ENCODE measurements at places on chromosomes 2 and 18.

GRCh38 chr2:33307659-33308270, 168.7 kb upstream of the RASGRP3 start:
- DNase-seq, result no peak

GRCh38 chr18:23134780-23135549, at the start of gene CABLES1:
TSS of gene CABLES1 (plus strand) at chr18:23135485. CDS start at chr18:23135763, 278 bp downstream.
- no peak for DNase-seq

DNA sequence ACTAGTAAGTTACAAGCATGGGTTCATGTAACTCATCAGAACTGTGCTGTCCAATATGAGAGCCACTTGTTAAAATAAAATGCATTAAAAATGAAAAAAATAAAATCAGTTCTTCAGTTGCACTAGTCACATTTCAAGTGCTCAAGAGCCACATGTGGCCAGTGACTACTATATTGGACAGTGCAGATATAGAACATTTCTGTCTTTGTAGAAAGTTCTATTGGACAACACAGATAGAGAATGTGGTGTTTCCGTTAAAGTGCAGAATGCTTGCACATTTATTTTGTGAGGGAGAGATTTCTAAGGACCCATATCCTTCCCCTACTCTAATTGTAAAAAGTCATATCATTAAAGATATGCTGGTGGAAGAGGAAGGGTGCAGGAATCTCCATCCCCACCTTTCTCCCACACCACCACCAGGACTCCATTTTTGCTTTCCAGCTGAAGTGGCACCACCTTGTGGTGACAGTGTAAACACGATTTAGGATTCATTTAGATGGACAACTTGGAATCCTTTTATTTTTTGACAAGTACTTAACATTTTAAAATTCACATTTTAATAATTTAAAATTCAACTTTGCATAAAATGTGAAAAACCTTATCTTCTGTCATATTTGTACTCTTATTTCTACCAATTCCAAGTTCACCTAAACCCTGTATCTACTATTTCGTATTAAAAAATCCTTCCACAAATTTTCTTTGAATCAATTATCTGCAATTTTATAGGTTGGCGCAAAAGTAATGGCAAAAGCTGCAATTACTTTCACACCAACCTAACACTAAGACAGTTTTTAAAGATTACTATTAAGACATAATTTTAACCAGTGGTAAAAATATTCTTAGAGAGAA, 9.4 kb upstream of the CD302 start:
- DNase-seq, result no peak

DNA sequence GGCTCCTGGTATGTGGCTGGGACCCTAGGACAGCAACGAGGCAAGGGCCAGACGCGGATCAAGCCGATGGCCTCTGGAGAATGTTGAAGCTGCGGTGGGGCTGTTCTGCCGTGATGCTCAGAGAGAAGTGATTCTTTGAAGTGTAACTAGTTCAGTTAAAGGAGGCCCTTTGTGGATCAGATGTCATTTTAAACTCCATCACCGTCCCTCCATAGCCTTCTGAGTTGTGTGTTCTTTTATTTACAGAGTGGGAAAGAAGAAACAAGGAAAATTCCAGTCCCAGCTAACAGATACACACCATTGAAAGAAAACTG, 403 bp downstream of the PNO1 start:
- no peak for DNase-seq

- no peak for DNase-seq
Observed at GRCh38 chr18:46053368-46054095, 18.5 kb downstream of the PSTPIP2 start.

DNA sequence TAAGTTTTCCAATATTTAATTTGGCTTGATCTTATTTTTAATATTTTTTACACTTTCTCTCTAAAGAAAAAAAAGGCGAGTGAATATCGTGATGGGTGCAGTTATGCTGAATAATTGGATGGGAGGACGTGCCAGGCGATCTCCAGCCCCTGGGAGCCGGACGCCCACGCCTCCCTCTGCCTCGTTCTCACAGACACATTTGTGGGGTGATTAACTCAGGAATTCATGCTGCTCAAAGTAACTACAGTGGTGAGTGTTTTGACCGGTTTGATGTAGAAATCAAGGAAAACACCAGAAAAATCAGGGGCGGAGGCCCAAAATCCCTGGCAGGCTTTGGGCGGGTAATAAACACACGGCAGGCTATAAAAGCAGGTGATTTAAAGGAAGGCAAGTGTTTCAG, 736.8 kb upstream of the SALL3 start:
- DNase-seq, result no peak

DNA sequence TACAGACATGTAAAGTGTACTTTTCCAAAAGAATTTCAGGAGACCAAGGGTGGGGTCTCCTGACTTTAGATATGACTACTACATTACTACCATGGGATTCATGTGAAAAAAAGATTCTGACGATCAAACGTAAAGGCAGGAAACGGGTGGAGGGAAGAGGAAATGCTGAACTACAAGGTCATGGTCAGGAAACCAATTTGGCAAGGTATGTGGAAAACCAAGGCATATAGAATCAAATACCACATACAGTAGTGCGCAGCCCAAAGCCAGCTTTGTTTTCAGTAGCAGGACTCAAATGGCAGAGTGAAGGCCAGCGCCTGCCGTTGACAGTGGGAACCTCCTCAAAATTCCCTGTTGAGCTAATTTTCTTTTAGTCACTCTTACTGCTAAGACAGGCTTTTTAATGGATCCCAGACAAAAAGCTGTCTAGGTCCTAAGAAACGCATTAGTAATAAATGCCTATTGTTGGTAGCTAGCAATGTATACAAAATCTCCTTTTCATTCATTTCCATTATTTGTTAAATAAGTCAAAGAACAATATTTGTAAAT, 57.6 kb upstream of the SERTAD2 start:
- DNase-seq, result no peak

GRCh38 chr18:78406743-78407465, 572.7 kb upstream of the SALL3 start:
- DNase-seq, result no peak

- DNase-seq, result no peak
Observed at GRCh38 chr2:230327418-230328154, 593 bp downstream of the SP140L start.

- DNase-seq, result no peak
Observed at GRCh38 chr2:38301969-38302702, 74.9 kb downstream of the ATL2 start.

DNA sequence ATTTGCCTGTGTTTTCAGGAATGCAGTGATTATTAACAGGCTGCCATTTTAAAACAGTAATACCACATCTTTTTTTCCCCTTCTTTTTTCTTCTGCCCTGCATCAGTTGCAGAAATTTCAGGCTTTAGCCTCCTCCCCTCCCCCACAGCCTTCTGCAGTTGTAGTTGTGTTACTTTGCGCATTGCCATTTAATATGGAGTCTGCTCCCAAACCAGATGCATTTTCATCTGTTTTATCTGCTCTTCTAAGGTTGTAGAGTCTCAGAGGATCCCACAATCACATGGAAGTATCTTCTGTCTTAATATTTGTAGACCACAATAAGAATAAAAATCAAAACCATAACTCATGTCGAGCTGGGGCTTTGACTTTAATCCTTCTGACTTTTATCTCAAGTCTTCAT, 3.8 kb downstream of the ASXL3 start:
- DNase-seq, result no peak

- no peak for DNase-seq
Observed at GRCh38 chr2:117058366-117058765, 756.1 kb upstream of the DDX18 start.

DNA sequence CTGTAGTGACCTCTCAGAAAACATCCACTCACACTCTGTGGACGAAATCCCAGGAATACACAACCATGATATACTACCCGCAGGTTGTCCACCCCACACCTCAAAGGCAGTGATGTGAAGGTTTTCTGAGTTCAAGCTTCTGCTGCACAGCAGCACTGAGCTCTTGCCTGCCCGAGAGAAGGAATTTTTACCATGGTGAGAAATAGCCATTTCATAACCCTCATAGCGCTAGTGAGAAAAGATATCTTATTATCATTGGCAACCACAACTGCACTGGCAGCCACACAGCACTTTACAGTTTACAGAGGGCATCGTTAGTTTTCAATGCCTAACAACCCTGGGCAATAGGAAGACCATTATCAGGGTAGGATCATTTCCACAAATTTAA, 36.9 kb downstream of the NAPG start:
- DNase-seq, result no peak

GRCh38 chr18:50938912-50939311, 28.9 kb upstream of the ELAC1 start:
- DNase-seq, result no peak

GRCh38 chr2:121608967-121609366, 40.3 kb downstream of the CLASP1 start:
- DNase-seq, result no peak

- no peak for DNase-seq
Observed at GRCh38 chr2:134231301-134231964, 22.4 kb upstream of the MGAT5 start.

DNA sequence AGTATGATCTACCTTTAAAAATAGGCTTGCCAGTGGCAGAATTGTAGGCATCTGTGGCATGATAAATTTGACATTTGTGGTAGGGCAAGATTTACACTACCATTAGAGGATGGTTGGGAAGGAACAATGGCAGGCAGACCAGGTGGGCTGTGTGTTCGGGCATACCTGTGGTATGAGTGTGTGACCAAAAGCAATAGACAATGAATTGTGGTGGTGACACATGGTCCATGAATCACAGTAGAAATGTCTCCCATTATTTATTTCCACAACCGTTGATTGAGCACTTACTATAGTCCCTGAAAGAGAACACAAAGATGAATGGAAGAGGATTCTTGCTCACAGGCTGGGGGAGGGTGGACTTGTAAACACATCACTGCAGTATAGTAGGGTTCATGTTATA, 29.9 kb upstream of the RUFY4 start:
- DNase-seq, result no peak

- no peak for DNase-seq
Observed at GRCh38 chr18:25825979-25826776, 264.2 kb downstream of the SS18 start.

- no peak for DNase-seq
Observed at GRCh38 chr2:99380376-99381010, 43.3 kb downstream of the EIF5B start.

GRCh38 chr2:123916531-123916930, 108.6 kb upstream of the CNTNAP5 start:
- no peak for DNase-seq

DNA sequence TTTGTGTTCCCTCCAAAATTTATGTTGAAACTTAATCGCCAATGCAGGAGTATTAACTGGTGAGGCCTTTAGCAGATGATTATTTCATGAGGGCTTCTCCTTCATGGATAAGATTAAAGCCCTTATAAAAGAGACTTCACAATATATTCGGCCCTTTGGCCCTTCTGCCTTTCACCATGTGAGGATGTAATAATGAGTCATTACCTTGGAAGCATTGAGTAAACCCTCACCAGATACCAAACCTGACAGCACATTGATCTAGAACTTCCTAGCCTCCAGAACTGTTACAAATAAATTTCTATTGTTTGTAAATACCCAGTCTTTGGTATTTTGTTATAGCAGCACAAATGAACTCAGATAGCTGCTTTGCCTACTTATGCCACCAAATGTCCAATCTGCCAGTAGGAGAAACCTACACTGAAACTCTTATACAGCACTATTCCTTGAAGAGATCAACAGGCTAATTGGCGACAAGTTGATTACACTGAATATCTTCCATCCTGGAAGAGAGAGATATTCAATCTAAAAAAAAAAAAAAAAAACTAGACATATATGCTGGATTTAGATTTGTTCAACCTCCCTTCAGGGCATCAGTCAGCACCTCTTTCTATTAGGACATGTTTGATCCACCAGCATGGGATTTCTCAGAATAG, 125.9 kb upstream of the COL5A2 start:
- no peak for DNase-seq

DNA sequence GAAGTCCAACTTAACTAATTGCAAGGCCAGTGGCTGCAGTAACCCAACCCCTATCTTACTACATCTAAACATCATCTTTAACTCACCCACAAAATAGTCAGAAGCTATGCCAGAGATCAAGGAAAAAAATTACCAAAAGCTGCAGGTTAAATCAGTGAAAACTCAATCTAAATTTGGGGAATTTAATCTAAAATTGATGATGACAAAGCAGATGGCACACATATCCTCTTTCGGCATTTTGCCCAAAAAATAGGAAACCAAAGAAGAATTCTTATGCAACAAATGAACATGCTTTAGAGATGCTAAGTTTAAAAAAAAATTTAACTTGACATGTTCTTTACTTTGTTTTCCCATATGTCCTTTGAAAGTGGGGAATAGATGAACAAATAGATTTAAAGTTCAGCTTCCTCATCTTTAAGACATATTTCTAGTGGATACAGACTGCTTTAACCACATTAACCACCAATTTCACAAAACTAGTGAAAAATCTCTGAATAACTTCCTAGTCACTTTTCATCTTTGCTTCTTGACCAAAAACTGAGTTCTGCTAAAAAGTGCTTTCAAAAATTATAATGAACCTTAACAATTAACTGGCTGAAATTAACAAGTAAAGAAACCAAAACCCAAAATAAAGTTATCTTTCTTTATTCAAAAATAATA, 74.3 kb upstream of the CCDC150 start:
- DNase-seq, result no peak

DNA sequence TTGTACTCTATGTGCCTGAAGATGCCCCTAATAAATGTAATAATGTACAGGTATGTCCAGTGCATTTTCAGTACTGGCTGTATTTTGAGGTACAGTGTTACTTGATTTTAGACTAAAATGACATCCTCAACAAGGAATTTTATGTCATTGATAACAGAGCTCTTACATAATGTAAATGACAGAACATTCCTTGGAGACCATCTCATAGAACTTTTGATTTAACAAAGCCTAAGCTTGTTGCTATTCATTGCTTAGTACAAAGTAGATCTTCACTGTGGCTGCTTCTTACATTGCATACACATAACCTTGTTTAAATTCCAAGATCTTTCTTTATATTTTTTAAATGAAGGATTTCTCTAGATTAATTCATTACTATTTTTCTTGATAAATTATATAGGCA, 24.1 kb downstream of the DYNC1I2 start:
- DNase-seq, result no peak

GRCh38 chr2:144780983-144781382, 261.1 kb upstream of the ZEB2 start:
- no peak for DNase-seq

- DNase-seq, result no peak
Observed at GRCh38 chr2:151085181-151085611, 176.5 kb downstream of the RBM43 start.

- DNase-seq, result no peak
Observed at GRCh38 chr2:233979748-233980147, 62.6 kb downstream of the TRPM8 start.
